ENCODE measurements at places on chromosomes 1 and 21.

DNA sequence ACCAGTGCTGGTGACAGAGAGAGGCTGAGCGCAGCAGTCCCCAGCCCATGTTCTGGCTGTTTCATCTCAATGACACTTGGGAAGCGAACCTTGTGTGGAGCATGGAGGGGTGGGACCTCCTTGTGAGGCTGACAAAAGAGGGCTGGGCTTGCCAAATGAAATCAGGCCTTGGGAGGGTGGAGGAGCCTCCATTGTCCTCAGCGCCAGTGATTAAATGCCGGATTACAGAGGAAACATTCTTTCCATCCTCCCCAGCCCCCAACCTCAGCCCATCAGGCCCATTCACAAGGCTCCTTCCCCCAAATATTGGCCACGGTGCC lies 63.3 kb upstream of the PAXBP1 start:
- DNase-seq = peak; percentile 60

- no peak for DNase-seq
Observed at GRCh38 chr21:14607262-14607661, 61.1 kb upstream of the SAMSN1 start.

DNA sequence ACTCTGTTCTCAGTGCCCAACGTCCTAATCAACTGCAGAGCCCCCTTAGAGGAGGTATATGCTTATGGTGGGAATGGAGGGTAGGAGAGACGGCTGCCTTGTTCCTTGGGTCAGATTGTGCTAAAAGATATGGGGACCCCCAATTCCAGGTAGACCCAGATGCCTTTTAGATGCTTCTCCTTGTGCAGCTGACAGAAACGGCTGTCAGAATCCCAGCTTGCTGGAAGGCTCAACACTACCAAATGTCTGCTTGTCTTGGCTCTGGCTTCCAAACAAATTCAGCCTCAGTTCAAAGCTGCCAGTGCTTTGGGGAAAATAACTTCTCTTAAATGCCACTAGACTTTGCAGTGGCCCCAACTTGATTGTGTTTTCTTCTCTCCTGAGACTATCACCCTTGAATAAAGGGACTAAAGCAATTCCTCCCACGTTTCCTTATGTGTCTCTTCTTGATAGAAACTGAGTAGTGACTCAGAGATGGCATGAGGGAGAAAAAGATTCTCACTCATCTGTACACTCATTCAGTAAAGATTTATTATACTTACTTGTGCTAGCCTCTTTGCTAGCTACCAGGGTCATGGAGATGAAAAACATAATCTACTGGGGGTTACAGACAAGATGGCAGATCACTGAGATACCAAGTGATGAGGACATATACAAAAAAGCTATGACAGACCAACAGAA lies 3.4 kb upstream of the RNF19B start:
- no peak for DNase-seq

GRCh38 chr1:201240171-201240570 lies 43.1 kb upstream of the PKP1 start:
- DNase-seq = no peak

DNA sequence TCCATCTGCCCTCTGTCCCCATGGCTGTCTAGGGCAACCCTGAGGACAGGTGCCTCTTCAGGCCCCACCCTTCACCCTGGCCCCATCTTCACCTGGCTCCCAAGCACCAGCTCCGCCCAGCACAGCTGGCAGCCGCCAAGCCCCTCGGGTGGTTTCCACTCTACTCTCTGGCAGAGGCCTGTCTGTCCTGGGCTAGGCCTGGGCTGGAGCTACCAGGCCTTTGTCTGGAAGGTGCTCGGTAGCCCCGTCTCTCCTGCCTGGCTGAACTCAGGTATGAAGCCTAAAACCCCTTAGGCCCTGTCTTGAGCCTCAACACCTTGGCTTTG lies 17.4 kb downstream of the SDC3 start:
- no peak for DNase-seq

GRCh38 chr21:43720539-43721166 lies 1.7 kb downstream of the PDXK start:
- DNase-seq = no peak

GRCh38 chr1:246828818-246829217 lies 102.9 kb downstream of the AHCTF1 start:
- no peak for DNase-seq

DNA sequence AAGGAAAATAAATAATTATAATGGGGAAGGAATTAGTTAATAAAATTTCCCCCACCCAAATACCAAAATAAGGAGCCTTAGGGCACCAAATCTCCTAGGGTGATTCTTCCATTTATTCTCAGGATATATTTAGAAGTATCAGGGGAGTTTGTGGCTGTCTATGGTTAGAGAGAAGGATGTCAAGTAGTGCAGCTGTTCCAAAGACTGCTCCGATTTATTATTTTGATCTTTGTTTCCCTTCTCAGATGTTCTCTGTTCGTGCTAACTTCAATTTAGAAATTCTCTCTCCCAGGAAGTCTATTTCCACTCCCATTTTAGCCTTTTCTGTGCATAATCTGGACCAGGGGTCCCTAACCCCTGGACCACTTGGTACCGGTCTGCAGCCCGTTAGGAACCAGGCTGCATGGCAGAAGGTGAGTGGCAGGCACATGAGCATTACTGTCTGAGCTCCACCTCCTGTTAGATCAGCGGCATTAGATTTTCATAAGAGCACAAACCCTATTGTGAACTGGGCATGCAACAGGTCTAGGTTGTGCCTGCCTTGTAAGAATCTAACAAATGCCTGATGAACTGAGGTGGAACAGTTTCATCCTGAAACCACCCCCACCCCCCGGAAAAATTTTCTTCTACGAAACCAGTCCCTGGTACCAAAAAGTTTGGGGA lies 9.3 kb upstream of the MAST2 start:
- no peak for DNase-seq

- peak; percentile 22 for DNase-seq
Observed at GRCh38 chr1:184002071-184002470, 35.5 kb downstream of the COLGALT2 start.

DNA sequence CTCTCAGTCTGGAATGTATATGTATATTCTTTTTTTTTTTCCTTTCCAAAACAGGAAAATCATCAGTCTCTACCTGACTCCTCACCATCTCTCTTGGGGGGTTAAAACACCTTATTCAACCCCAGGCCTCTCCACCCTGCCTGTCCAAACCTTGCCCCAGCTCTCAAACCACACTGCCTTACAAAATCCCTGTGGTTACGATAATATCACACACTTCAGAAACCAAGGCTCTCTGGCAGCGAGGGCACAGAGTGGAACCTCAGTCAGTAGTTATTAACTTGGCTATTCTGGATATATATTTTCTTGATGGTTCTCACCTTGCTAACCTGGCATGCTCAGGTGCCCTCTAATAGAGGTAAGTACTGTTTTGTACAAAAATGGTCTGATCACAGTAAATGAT lies 24.7 kb downstream of the KIAA0040 start:
- DNase-seq = no peak

DNA sequence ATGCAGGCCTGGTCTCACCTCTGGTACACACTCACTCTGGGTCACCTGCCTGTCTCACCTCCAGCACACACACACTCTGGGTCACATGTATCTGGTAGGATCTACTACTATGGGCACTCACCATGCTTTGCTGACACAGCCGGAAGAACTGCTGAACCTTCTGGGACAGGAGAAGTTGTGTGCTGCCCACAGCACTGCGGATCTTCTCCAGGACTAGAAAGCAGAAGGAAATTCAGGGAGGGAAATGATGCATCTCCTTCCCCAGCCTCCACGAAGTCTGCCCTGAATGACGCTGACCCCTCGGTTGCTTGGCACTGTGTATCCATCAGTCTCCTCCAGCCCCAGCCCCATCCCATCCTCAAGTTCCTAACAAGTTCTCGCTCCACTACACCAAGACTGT lies 7.9 kb upstream of the SMIM12 start:
- DNase-seq = no peak

DNA sequence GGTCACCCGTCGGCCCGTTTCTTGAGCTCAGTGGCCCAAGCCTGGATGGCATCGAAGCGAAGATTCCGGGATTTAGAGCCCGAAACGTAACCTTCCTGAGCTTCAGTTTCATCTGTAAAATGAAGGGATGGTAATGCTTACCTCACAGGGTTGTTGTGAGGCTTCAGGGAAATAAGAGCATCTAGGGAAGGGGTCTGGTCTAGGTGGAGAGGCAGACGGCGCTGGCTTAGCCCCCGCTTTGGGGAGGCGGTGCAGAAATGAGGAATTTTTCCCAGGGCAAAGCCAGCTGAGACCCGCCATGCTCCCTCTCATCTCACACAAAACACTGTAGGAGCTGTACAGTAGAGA lies 717 bp upstream of the MYCL start:
- DNase-seq = no peak

DNA sequence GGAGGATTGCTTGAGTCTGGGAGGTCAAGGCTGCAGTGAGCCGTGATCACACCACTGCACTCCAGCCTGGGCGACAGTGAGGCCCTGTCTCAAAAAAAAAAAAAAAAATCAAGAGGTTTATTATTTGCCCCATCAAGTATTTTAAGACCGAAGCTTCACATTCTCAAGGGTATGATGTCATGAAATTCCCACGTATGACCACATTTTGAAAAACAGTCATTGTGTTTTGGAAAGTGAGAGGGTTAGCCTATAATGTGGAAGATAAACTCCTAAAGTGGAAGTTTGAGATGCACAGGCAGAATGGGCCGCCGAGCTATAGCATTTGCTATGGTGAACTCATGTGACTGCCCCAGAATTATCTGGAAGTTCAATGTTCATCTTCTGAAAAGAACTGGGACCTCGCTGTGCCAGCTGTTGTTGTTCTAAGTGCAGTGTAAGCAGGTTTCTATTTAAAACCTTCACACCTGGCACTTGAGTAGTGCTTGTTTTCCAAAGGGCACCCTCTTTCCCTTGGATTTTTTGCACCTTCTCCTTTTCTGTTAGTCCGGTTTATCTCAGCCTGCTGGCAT lies 96.9 kb upstream of the SLC25A33 start:
- DNase-seq = no peak

GRCh38 chr1:5375481-5375880 lies 616.7 kb downstream of the NPHP4 start:
- DNase-seq = no peak

- peak; percentile 45 for DNase-seq
Observed at GRCh38 chr1:201275253-201275666, 8.0 kb upstream of the PKP1 start.

DNA sequence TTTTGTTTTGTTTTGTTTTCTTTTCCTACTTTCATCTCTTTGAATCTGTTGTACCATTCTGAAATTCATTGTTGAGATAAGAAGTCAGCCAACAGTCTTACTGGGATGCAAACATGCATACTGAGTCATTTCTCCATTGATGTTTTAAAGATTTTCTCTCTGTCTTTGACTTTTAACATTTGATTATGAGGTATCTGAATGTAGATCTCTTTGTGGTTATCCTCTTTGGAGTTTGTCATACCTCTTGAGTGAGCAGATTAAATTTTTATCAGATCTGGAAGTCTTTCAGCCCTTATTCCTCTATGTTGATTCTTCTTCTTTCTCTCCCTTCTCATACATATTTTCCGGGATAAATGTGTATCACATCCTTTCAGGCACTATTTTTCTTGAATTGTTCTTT lies 406.9 kb upstream of the NCAM2 start:
- no peak for DNase-seq

DNA sequence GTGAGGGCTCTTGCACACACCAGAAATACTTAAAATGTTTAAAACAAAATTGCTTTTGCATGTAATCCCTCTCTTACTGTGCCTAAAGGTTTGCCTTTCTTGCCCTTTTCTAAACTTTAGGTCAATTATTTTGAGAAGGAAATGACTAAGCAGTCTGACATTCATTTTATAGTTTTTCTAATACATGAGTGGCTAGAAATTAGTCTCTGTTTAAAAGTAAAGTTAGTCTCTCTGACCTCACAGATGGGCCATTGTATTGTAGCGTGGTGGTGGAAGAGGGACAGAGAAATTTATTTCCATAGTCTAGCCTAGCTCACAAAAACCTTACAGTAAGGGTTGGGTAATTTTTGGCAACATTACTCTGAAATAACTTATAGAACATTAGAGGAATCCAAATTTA lies 3.6 kb upstream of the COL11A1 start:
- no peak for DNase-seq

- no peak for DNase-seq
Observed at GRCh38 chr21:31449921-31450535, 106.0 kb upstream of the TIAM1 start.

DNA sequence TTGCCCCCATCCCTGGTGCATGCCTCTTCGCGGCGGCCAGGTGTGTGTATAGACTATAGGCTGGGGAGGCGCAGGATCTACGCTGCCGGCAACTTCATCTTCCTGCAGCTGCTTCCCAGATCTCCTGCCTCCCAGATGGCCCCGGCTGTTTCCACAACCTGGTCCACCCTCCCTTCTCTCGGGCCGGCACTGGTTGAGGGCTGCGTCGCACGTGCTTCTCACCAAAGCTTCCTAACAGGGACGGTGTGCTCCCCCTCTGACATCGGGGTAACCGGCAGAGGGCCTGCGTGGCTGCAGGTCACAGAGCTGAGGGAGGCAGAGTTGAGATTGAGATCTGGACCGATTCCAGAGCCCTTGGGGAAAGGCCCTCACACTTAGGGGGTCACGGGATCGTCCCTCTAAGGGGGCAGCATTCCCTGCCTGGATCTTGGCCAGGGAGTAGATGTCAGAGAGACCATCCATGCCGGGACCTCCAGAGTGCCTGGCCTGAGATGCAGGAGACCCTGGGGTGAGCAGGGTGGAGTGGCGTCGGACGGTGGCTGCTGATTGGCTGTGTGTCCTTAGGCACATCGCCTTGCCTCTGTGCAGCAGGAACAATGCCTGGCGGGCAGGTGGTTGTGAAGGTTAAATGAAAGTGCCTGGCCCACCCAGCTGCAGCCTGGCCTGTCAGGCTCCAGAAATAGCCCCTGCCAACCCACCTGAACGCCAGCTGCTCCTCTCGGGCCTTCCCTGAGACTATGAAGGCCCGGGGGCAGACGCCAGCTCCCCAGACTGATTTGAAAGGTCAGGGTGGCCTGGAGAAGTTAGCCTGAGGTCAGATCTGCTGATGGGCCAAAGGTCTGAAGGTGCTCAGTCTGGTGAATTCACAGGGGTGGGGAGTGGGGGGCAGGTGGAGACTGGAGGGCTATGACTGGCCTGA lies 6.1 kb upstream of the MASP2 start:
- DNase-seq = peak; percentile 84

DNA sequence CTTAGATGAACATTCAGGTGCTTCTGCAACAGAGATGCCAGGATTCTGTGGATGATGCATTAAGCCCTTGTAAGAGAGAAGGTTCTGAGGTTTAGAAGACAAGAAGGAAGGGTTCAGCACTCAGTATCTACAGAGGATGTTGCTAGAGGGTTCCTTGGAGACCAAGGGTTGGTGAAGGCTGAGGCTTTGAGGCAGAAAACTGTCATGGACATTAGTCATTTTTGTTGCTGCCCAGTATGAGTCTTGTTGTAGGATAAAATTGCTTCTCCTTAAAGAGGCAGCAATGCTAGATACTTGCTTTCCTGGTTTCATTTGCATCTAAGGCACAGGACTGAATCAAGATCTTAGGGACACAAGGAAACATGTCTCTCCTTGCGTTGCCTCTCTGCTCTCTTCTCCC lies 319.4 kb upstream of the NFIA start:
- DNase-seq = no peak

DNA sequence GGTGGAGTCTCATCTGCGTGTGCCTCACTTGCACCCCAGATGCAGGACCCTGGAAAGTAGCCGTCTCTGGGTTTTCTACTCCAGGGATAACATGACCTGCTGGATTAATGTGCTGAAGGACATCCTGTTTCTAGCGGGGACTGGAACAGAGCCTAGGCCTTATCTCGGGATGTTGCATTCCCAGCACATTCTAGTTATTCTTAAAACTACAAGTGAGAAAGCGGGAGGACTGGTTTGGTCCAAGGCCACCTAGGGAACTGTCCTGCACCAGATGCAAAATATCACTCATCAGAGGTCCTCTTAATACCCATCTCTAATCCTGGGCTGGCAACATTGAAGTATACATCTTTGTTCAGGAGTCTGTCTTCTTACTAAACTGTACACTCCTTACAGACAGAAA lies 179.9 kb downstream of the ZC3H11B start:
- DNase-seq = no peak
